ENCODE measurements at places on chromosomes 1 and 21.
A peak's percentile ranks its signal among the peaks of the same experiment; 100 is the strongest.

GRCh38 chr1:206923009-206923960, 1.5 kb upstream of the FCMR start:
- peak; percentile 64 for DNase-seq

GRCh38 chr1:154813846-154814505, 56.1 kb downstream of the KCNN3 start:
- DNase-seq = no peak

- DNase-seq = no peak
Observed at GRCh38 chr1:36948606-36949005, 85.7 kb downstream of the GRIK3 start.

DNA sequence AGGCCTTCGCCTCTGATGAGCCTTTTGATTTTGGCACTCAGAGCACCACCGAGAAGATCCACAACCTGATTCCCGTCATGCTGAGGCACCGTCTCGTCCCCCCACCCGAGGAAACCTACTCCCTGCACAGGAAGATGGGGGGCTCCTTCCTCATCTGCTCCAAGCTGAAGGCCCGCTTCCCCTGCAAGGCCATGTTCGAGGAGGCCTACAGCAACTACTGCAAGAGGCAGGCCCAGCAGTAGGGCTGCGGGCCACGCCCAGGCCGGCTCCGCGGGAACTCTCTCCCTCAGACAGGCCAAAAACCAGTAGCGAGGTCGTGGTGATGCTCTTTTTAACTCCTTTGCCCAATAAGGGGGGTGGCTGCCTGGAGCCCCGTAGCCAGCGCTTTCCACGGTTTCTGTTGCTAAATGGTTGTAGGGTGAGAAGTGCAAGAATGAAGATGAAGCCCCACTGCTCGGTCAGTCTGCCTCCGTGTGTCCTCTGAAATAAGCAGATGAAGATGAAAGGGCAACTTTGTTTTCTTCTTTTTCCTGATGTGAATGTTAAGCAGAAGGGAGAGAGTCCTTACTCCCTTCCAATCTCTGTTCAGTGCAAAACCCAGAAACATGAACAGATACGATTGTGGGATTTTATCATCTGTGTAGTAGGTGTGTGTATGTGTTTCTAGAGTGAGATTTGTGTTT, 46.5 kb downstream of the COQ8A start:
- DNase-seq = no peak

GRCh38 chr1:92210701-92211100, 7.0 kb upstream of the C1orf146 start:
- no peak for DNase-seq
